ENCODE measurements at places on chromosomes 1 and 21.

- no peak for DNase-seq
These were observed 31.3 kb downstream of the VTCN1 start for GRCh38 chr1:117179471-117179870.

- no peak for DNase-seq
These were observed 32.3 kb downstream of the BCAS2 start for GRCh38 chr1:114549137-114549536.

DNA sequence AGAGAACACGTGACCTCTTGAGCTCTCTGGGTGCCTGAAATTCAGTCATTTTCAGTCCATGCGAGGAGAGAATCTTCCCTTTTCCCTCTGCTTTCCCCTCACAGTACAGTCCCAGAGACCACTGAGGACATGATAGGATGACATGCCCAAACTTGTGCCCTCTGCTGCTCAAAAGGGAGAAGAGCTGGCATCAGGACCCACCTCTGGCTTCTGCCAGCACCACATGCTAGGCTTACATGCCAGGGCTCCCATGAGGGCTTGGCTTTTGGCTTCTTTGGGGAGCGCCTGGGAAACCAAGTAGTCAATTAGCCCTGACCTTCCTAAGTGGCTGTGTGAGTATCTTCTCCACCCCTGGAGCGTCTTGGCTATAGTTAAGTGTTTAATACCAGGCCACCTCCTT lies 13.8 kb upstream of the KCNQ4 start:
- DNase-seq: no peak

GRCh38 chr21:38388647-38389353 lies 109.5 kb downstream of the ERG start:
- no peak for DNase-seq

DNA sequence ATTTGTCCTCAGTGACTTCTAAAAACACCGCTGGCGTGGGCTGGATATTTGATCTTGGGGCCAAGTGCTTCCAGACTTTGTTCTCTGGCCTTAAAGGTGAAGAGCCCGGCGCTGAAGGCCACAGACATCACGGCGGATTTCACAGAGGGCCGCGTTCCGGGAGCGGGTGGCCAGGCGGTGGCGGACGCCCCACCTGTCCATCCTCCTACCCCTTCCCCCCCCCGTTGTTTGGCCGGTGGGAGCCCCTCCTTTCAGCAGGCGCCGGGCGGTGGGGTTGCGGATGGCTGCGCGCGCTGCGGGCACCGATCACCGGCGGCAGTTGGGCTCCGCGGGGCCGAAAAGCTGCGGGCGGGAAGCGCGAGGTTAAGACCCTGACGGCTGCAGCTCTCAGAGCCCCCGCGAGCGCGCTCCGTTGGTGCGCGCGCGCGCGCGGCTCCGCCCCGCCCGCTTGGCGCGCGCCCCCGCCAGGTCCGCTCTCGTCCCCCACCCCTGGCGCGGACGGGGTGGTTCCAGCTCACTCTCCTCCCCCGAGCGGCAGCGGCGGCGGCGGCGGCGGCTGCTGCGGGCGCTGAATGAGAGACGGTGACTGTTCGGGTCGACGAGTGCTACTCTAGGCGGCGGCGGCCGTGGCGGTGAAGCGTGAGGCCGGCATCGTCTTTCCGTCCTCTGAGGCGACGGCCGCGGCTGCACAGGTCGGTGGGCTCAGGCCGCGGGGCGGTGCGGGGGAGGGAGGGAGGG lies at the start of gene RALGPS2:
Gene RALGPS2 (plus strand): TSS at position 517 of the 738 bp plus-strand sequence. CDS start 51,521 bp downstream, outside the sequence.
- DNase-seq: peak; percentile 64

DNA sequence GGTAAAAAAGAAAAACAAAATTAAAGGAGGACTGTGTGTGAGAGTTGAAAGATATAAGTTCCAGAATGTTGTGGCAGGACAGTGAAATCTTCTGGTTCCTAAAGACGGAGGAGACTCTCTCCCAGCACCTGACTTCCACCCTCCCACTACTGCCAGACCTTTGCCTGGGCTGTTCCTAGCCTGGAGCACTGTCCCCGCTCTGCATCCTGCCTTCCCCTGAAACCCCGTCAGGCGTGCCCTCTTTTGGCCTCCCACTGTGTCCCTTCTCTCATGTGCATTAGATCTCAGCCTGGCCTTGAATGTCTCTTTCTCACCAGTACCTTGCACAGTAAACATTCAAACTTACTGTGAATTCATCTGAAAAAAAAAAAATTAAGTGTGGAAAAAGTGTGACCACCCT lies 74.1 kb downstream of the VPS26C start:
- DNase-seq: no peak

DNA sequence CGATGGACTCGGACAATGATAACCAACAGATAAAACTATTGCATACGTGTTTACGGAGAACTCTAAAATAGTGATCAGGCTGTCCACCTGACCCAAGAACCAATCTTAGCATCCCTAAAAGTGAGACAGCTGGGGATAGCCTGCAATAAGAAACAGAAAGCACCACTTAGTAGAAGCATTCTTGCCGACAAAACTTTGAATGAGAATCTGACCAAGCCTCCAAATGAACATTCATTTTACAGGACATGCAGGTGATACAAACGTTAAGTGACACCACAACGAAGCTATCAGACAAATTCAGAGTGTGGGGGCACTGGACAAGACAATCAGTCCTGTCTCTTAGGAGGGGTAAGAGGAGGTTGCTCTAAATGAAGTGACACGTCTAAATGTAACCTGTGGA lies 1.2 kb downstream of the PSMG1 start:
- no peak for DNase-seq

GRCh38 chr1:20485527-20486456 lies at the start of gene CAMK2N1:
Gene CAMK2N1 (minus strand): TSS chr1:20486210. CDS start chr1:20485379, 831 bp downstream.
- peak; percentile 20 for DNase-seq

- DNase-seq: no peak
These were observed 187.3 kb downstream of the VAV3 start for GRCh38 chr1:107777664-107778047.

DNA sequence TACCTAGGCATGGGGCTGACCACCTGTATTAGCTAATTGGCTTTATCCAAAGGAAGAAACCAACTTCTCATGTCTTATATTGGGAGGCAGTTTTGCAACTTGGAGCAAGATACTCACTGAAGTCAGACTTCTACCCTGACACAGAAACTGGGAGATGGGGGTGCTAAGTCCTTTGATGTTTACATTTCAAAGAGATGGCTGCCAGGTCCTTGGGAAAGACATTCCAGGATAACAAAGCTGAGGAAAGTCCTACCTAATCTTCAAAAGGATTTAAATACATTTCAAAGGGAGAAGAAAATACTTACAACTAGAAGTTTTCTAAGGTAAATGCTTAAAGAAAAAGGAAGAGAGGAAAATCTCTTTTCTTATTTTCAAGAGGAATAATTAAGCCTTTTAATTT lies 62.1 kb downstream of the FH start:
- DNase-seq: no peak

DNA sequence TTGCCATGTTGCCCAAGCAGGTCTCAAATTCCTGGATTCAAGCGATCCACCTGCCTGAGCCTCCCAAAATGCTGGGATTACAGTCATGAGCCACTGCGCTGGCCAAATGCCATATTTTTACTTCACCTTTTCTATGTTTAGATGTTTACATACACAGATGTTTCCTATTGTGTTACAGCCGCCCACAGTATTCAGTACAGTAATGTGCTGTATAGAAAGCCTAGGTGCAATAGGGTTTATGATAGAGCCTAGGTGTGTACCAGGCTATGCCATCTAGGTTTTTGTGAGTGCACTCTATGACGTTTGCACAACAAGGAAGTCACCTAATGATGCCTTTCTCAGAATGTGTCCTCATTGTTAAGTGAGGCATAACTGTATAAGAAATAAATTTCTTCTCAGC lies 153.4 kb downstream of the CHRM3 start:
- no peak for DNase-seq

DNA sequence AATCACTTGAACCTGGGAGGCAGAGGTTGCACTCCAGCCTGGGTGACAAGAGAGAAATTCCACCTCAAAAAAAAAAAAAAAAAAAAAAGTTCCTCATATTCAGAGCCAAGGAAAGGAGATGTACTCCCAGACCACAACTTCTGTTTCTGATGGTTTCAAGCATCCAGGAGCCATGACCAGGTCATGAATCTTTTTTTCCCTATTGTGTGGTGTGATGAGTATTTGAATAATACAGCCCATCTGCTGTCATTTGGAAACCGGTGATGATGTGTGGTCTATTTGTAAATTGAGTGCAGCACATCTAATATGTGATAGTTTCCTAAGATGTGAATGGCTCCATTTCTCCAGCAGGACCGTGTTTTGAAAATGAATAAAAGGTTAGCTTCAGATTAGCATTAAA lies 18.6 kb downstream of the PIK3CD start:
- DNase-seq: no peak

GRCh38 chr1:76807543-76808260 lies 59.6 kb upstream of the ST6GALNAC5 start:
- DNase-seq: no peak

GRCh38 chr1:46461809-46462448 lies 27.7 kb upstream of the DMBX1 start:
- DNase-seq: no peak

DNA sequence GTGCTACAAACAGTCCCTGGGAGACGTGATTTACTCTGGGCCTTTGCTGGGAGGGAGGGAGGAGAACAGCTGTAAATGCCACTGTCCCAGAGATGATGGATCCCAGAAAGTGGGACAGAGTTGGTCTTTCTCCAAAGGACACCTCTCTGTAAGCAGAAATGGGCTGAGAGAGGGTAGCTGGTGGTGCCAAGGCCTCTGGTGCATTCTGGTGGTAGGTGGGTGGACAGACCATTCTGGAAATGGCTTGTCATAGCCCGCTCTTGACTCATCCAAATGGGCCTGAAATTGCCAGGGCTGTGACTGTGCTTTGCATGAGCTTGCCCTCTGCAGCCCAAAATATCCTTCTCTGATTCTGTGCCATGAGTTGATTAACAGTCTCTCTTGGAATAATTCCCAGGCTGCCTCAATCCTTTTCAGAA lies 36.1 kb downstream of the CCDC185 start:
- DNase-seq: no peak

Data from NCI-H1930 (cell line).